RPMI7951 (cell line): ENCODE measurements at places on chromosomes 3 and 15. TPM values are rescaled to one million over a fixed set of nuclear protein-coding genes. Genes with fewer than 3 reads are reported as not detected.

Gene TLR9
- total RNA-seq: not detected in 2 replicates

Gene NECTIN3
- total RNA-seq: 50.1 and 57.0 TPM in 2 replicates

Gene PLSCR5
- total RNA-seq: not detected in 2 replicates

Gene PRSS50
- not detected in 2 replicates for total RNA-seq

Gene PLIN1
- total RNA-seq: 0.20 TPM in 1 of 2 replicates, not detected in the other

Gene UACA
- total RNA-seq: 47.0 and 56.8 TPM in 2 replicates

Gene PRR20G
- not detected in 2 replicates for total RNA-seq

Gene FBXO40
- total RNA-seq: under 0.01 TPM in 2 replicates

Gene CACNA1D
- total RNA-seq: 0.12 TPM in 1 of 2 replicates, not detected in the other

Gene C3orf20
- not detected in 2 replicates for total RNA-seq

Gene ANKRD63
- not detected in 2 replicates for total RNA-seq

Gene MAGI1
- total RNA-seq: 3.4 and 4.1 TPM in 2 replicates

Gene LRRC31
- not detected in 2 replicates for total RNA-seq

Gene ATOSA
- total RNA-seq: 9.6 and 11.4 TPM in 2 replicates

Gene RBPMS2
- not detected in 2 replicates for total RNA-seq

Gene POLQ
- total RNA-seq: 9.9 and 10.9 TPM in 2 replicates

Gene CCNB2
- total RNA-seq: 307 TPM in 2 replicates

Gene ACKR2
- total RNA-seq: not detected in 2 replicates

Gene RAB5A
- 85.1 and 111 TPM in 2 replicates for total RNA-seq

Gene RNU5B-1
- not detected in 2 replicates for total RNA-seq

Gene CAND2
- total RNA-seq: under 0.01 and 0.29 TPM in 2 replicates

Gene CLDN16
- total RNA-seq: not detected in 2 replicates

Gene UROC1
- not detected in 2 replicates for total RNA-seq

Gene C3orf85
- total RNA-seq: not detected in 2 replicates

Gene LRRFIP2
- total RNA-seq: 77.5 and 99.9 TPM in 2 replicates

Gene ABHD14A
- total RNA-seq: 21.9 and 29.1 TPM in 2 replicates

Gene PIERCE2
- 9.9 and 11.8 TPM in 2 replicates for total RNA-seq

Gene SYNPR
- total RNA-seq: not detected in 2 replicates

Gene AP4E1
- 11.2 and 11.7 TPM in 2 replicates for total RNA-seq

Gene PIAS1
- total RNA-seq: 21.9 and 38.8 TPM in 2 replicates

Gene SLC35G2
- total RNA-seq: 19.4 and 21.7 TPM in 2 replicates

Gene ISLR2
- total RNA-seq: 0.72 and 1.8 TPM in 2 replicates

Gene ANKRD34C
- total RNA-seq: not detected in 2 replicates

Gene PLCH1
- total RNA-seq: 0.20 and 0.60 TPM in 2 replicates

Gene SLC28A2
- total RNA-seq: not detected in 2 replicates

Gene ROPN1
- total RNA-seq: 1.3 TPM in 1 of 2 replicates, not detected in the other

Gene IGF2BP2
- 29.2 and 31.5 TPM in 2 replicates for total RNA-seq

Gene GOLGA8H
- not detected in 2 replicates for total RNA-seq

Gene IL17RE
- total RNA-seq: not detected in 2 replicates

Gene DUOX2
- not detected in 2 replicates for total RNA-seq

Gene IL20RB
- 10.7 and 17.2 TPM in 2 replicates for total RNA-seq

Gene WNT7A
- total RNA-seq: 0.12 TPM in 1 of 2 replicates, not detected in the other

Gene ATP13A5
- total RNA-seq: not detected in 2 replicates

Gene FAM107A
- total RNA-seq: not detected in 2 replicates

Gene SLC22A13
- 0.29 TPM in 1 of 2 replicates, not detected in the other for total RNA-seq

Gene PARP15
- 0.10 TPM in 1 of 2 replicates, not detected in the other for total RNA-seq
